ENCODE measurements at places on chromosomes 5 and 9. TPM values are rescaled to one million over a fixed set of nuclear protein-coding genes. Genes with fewer than 3 reads are reported as not detected.

Gene C9
- total RNA-seq, result not detected

Gene TUSC1
- 6.8 TPM for total RNA-seq

DNA sequence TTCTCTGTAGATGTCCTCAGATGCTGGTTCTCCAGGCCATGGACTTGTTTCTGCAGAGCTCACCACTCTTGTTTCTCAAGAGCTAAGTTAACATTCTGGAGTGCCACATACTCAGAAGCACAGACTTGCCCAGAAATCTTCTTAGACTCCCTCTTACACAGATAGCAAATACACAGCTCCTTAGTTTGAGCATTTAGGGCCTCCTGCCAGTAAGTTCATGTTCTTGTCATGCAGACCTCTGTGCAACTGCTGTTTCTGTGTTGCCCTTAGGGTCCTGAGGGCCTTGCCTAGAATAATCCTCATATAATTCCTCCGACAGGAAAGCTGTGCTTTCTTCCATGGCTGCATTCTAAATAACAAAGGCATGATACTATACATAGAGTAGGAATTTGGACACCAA lies 1.3 kb upstream of the PTPDC1 start:
- no peak for DNase-seq

DNA sequence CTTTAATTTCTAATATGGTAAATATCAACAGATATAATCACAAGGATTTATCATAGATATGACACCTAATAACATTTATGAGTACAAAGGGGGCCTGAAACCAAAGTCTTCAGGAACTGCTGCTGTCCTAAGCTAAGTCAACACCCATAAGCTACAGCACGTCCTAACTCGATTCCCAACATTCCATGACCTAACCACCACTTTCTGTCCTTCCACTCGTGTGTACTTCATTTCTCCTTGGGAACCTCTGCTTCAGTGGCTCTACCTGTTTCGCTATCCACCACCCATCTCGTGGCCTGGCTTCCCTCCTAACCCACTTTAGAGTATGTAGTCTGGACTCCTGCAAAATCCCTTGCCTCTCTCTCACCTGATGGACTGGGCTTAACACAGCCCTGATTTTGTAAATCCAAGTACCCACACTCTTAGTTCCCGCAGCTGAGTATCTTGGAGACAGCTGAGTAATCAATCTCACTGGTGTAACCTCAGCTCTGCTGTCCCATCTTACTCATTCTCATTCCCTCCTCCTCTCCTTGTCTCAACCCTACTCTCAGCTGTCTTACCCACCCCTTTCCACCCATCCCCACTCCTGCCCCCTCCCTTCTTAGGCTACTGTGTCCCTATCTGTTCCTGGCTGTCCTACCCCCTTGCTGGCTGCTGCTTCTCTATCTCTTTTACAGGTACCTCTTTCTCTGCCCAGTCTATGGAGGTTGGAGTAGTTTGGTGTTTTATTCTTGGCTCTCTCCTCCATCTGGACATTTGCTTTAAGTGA lies 101.8 kb downstream of the MAST4 start:
- DNase-seq, result no peak

- DNase-seq, result no peak
Observed at GRCh38 chr5:64074533-64074932, 91.1 kb upstream of the RNF180 start.

GRCh38 chr5:179192891-179193470 lies 132.8 kb downstream of the ZNF354C start:
- DNase-seq, result peak; percentile 51

Gene NMUR2
- total RNA-seq, result not detected

DNA sequence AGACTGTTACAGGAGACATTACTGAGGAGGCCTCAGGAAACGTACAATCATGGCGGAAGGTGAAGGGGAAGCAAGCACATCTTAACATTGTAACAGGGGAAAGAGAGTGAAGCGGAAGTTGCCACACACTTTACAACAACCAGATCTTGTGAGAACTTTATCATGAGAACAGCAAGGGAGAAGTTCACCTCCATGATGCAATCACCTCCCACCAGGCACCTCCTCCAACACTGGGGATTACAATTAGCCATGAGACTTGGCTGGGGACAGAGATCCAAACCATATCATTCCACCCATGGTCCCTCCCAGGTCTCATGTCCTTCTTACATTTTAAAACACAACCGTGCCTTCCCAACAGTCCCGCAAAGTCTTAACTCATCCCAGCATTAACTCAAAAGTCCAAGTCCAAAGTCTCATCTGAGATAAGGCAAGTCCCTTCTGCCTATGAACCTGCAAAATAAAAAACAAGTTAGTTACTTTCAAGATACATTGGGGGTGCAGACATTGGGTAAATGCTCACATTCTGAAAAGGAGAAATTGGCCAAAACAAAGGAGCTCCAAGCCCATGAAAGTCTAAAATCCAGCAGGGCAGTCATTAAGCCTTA lies 138.3 kb downstream of the TMEM161B start:
- DNase-seq, result no peak

Gene GLRA1
- total RNA-seq, result not detected

DNA sequence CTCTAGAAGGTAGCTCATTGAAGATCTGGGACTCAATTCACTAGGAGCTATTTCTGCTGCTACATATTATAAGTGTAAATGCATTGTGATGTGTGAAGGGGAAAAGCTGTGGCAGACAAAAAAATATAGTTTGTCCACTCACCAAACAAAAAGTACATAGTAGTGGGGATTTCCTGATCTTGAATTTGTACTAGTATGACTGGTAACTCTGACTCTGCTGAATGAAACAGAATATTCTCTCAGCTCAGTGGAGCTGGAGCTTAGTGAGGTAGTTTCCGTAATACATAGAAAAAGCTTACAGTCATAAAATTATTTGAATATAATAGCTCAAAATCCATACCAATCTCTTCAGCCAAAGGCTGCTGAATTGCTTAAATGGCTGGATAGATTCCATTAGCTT lies 455.6 kb upstream of the CD180 start:
- DNase-seq, result no peak

GRCh38 chr9:127393645-127394044 lies 3.3 kb upstream of the SLC2A8 start:
- DNase-seq, result no peak

- DNase-seq, result no peak
Observed at GRCh38 chr9:72718503-72718902, 197.1 kb downstream of the TMC1 start.
